Fibroblast of the aortic adventitia (primary cell): ENCODE measurements at places on chromosomes 4 and X. TPM values are rescaled to one million over a fixed set of nuclear protein-coding genes. Genes with fewer than 3 reads are reported as not detected.

DNA sequence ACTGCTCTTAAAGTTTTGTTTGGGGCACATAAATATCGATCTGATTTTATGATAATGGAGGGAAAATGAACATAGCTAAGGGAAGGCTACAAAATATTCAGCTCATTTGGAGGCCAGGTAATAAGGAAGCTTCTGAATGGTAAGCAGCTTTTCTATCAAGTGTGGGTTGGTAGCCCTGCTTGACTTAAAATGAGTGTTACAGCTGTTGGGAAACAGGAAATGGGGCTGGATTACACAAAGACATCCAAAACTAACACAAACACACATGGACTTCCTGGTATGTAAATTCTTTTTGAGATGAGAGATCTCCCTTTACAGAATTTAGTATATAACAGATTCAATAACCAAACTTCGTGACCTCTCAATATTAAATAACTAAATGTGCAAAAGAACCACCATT is 58.0 kb downstream of the FGF16 start:
- peak; percentile 55 for DNase-seq

GRCh38 chr4:66633477-66633876 is 911.8 kb downstream of the CENPC start:
- DNase-seq = peak; percentile 44

- no peak for DNase-seq
These were observed 17.8 kb downstream of the TMPRSS11E start for GRCh38 chr4:68465058-68465457.

- DNase-seq = peak; percentile 40
These were observed 1.6 kb downstream of the ANKRD50 start for GRCh38 chr4:124710911-124711310.

DNA sequence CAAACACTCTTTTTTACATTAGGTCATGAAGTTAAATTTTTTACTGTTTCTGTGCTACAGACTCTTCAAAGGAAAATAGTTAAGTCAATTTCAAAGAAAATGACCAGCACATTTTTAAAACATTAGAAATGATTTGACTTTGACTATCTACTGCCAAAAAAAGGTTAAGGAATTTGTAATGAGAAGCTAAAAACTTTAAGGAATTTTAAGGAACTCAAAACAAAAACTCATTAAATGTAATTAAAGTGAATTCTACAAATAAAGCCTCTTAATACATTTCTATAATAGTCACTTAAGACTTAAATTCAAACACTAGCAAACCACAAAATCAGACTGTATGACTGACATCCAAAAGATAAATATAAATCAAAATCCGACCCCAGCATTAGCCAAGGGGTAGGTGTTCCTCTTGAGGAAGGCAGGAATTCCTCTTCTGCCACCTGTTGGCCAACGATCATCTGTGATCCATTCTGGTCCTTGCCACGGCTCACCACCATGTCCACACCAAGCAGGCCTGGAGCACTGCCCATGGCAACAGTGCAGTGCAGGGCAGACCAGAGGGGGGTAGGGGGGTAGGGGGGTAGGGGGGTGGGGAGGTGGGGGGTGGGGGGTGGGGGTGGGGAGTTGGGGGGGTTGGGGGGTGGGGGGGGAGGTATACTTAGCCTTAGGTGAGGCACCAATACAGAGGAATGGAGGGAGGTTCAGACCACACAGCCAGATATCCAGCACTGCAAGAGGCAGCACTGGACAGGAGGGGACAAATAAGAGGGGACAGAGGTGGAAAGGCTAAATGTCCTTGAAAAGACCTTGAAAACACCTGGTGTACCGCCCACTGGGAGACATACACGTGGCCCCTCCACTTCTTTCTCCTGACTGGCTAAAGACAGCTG is 287.4 kb downstream of the CHIC1 start:
- peak; percentile 37 for DNase-seq

- peak; percentile 56 for DNase-seq
These were observed 22.2 kb downstream of the PRDM8 start for GRCh38 chr4:80219301-80220025.

DNA sequence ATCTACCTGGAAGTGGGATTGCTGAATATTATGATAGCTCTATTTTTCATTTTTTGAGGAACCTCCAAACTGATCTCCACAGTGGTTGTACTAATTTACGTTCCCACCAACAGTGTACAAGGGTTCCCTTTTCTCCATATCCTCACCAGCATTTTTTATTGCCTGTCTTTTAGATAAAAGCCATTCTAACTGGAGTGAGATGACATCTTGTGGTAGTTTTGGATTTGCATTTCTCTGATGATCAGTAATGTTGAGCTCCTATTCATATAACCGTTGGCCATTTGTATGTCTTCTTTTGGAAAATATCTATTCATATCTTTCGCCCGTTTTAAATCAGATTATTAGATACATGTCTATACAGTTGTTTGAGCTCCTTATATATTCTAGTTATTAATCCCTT is 101.8 kb downstream of the RASGEF1B start:
- no peak for DNase-seq

- no peak for DNase-seq
These were observed 17.0 kb upstream of the GABRA4 start for GRCh38 chr4:47010347-47010911.

DNA sequence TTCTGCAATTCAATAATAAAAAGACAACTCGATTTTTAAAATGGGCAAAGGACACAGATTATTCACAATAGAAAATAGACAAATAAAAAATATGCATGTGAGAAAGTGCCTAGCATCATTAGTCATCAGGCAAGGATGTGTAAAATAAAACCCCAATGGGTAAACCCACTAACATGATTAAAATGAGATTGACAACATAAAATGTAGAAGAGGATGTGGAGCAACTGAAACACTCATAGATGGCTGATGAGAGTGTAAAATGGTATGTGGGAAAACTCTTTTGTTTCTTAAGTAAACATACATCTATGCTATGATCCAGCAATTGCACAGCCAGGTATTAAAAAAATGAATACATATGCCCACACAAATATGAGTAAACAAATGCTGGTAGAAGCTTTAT is 177.6 kb downstream of the IQCM start:
- no peak for DNase-seq

GRCh38 chr4:78984593-78984992 is 45.4 kb upstream of the PAQR3 start:
- no peak for DNase-seq

DNA sequence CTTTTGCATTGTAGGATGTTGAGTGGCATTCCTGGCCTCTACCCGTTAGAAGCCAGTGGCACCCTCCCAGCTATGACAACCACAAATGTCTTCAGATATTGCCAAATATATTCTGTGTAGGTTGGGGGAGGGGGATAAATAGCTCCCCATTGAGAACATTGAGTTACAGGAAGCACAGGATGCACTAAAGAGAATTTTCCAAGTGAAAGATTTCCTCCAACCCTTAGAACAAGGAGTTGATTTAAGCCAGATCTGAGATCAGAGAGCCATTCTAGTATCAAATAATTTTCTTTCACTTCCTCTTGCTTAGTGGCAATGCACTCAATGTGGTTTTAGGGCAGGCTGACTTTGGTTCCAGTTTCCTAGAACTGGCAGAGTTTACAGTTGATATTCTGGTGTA is 436.6 kb downstream of the C4orf33 start:
- DNase-seq = no peak

- DNase-seq = no peak
These were observed 200.4 kb downstream of the ARAP2 start for GRCh38 chr4:36043901-36044300.

DNA sequence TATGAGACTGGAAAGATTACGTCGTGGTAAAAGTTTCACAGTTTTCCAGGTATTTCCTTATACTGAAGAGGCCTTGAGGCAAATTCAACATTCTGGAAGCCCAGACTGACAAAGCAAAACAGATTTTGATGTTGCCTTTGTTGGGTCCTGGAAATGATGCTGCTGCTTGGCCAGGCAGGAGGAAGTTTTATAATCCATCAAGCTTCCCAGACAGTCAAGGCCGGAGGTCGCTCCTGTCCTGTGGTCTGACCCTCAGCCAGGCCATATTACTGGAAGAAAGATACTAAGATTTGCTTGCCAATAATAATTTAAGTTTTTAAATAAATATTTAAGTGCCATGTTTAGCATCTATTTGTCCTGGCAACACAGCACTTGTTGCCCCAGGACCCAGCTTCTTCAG is 63.4 kb downstream of the TAPT1 start:
- no peak for DNase-seq

- no peak for DNase-seq
These were observed 29.2 kb upstream of the FGFBP2 start for GRCh38 chr4:15992167-15992485.

- no peak for DNase-seq
These were observed 94.6 kb upstream of the FTHL17 start for GRCh38 chrX:31166416-31166815.

DNA sequence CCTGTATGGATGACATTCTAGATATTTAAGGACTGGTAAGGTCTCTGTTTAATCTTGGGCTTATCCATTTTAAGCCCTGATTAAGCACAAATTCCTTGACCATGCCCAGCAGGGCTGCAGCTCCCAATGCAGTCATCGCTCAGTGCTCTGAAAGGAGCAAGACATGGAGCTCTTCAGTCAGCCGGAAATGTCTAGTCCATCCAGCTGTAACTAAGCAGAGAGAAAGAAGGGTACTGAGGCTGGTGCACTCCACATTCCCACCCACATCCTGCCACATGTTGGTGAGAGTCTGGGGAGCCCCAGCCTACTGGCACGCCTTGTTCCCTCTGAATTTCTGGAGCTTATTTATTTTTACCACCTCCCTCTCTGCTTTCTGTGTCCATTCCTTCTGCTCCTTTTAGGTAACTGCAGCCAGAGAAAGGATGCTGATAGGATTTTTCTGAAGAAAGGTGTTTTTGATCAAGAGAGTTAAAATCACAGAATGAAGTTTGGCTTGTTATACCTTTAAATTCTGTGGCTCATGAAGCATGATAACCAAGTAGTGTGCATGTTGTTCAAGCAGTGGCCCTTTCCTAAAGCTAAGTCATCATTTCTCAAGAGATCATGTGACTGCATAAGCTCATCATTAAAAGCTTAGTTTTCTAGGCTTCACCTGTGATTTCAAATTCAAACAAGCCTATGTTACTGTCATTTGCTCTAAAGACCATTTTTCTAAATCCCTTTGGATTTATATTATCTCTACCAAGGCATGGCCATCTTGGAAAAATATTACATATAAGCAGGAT is 74.0 kb downstream of the GALNT7 start:
- DNase-seq = no peak

GRCh38 chr4:74632634-74633033 is 161.7 kb downstream of the BTC start:
- peak; percentile 95 for DNase-seq

GRCh38 chr4:57080781-57081650 is 29.2 kb downstream of the IGFBP7 start:
- DNase-seq = peak; percentile 96

DNA sequence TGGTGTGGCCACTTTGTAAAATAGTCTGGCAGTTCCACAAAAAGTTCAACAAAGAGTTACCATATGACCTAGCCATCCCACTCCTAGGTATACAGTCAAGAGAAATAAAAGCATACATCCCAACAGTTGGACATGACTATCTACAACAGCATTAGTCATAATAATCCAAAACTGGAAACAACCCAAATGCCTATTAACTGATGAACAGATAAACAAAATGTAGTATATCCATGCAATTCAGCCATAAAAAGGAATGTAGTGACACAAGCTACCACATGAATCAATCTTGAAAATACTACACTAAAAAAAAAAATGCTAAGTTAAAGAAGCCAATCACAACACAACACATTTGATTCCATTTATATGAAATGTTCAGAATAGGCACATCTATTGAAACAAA is 16.1 kb downstream of the MED14 start:
- DNase-seq = peak; percentile 57

GRCh38 chr4:13705521-13706041 is 78.1 kb upstream of the BOD1L1 start:
- no peak for DNase-seq

DNA sequence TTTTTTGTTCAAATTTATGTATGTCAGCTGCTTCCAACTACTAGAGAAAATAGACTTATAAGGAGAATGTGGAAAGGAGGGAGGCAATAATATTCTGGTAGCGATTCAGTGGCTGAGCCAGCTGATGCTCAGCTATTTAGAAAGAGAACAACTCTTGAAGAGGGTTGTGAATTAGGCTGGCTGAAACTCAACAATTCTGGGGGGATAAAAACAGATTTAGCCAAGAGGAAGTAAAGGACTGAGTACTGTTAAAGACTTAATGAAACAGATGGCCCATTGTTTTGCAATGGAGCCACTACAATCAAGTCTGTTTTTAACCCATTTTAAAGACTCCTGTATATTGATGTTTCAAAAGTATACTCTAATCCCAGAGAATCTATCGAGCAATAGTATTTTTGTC is 1058.9 kb downstream of the C4orf33 start:
- DNase-seq = no peak

DNA sequence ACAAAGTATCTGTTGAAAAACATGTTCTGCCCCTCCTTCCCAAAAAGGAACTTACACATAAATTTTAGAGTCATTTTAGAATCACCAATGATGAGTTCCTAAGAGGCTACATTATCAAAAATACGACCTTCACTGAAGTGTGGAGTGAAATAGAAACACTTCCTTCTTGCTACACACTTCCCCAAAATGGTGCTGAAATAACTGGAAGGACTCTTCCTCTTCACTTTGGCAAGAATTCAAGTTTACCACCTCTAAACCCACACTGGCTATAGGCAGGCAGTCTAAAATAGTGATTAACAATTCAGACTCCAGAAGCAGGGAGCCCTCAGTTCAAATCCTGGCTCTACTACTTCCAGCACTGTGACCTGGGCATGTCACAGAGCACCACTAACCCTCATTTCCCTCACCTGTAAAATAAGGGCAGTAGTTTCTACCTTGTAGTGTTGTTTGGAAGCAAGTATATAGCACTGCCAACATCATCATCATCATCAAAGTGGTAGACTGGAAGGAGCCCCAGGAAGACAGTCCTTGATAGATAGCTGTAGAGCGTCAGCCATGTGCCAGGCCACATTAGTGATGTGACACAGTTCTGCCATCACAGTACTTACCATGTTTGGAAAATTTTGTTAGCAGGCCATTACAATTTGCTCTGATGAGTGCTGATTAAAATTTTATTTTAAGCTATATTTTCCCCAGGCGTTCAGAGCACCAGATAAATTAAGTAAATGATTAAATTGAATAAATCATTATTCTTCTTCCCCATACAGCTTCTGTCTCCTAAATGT is 103.3 kb downstream of the PARM1 start:
- DNase-seq = no peak

GALNTL6 gene
- not detected in 2 replicates for total RNA-seq

SPON2 gene
- 21.1 and 409 TPM in 2 replicates for total RNA-seq

RAB39B gene
- total RNA-seq = 1.6 and 2.7 TPM in 2 replicates

C4orf50 gene
- total RNA-seq = 0.08 TPM in 1 of 2 replicates, not detected in the other

PCYT1B gene
- 0.27 and 0.74 TPM in 2 replicates for total RNA-seq

UCHL1 gene
- total RNA-seq = 765 and 2,143 TPM in 2 replicates

EPHA5 gene
- 30.2 and 50.2 TPM in 2 replicates for total RNA-seq

ASB12 gene
- total RNA-seq = not detected in 2 replicates

SPACA5 gene
- total RNA-seq = not detected in 2 replicates

FDCSP gene
- not detected in 2 replicates for total RNA-seq

SUPT20HL1 gene
- total RNA-seq = not detected in 2 replicates
